ENCODE measurements at places on chromosomes 7 and 10. TPM values are rescaled to one million over a fixed set of nuclear protein-coding genes. Genes with fewer than 3 reads are reported as not detected.

Gene SPDYE9
- not detected for total RNA-seq

Gene COL13A1
- total RNA-seq, result not detected

Gene STAMBPL1
- 18.9 TPM for total RNA-seq

Gene CTAGE15
- total RNA-seq, result not detected

Gene VENTX
- not detected for total RNA-seq

Gene GNGT1
- total RNA-seq, result not detected

Gene ADAMTS14
- total RNA-seq, result not detected
